ENCODE measurements at places on chromosomes 1 and 21.

GRCh38 chr1:247335882-247336281 is 4.2 kb upstream of the ZNF496 start:
- no peak for DNase-seq

GRCh38 chr1:208820580-208821212 is 576.5 kb upstream of the PLXNA2 start:
- no peak for DNase-seq

- no peak for DNase-seq
Observed at GRCh38 chr1:243345205-243345604, 89.4 kb downstream of the SDCCAG8 start.

DNA sequence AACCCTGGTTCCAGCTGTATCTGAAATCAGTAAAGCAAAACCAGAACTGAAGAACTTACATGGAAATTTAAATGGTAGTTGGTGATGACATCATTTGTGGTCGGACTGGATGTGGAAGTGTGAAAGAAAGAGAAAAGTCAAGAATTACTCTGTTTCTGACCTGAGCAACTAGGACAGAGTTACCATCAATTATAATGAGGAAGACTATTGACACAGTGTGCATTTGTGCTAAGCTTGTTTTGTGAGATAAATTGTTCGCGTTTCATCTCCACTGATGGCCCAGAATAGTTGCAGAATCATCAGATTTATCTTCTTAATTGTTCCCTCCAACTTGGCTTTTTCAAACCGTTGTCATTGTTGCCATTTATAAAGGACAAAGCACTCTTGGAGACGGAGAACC is 410.6 kb upstream of the DEPDC1 start:
- no peak for DNase-seq

- no peak for DNase-seq
Observed at GRCh38 chr1:28458237-28459228, 47.3 kb upstream of the RCC1 start.

DNA sequence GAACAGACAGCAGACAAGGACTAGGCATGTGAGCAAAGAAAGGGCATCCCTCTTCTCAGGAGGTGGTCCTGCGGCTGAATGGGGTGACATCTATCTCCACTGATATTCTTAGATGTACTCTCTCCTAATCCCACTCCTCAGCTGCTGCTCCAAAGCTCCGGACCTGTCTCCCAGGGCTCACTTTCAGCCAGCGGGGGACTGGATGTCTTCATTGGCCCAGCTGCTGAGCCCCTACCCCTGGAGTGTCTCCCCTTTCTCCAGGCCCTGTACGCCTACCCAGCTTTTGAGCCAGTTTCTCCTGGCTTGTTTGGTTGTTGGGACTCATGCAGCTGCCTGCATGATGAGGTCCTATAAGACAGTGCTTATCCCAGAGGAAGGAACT is 28.8 kb upstream of the CSF1 start:
- peak; percentile 19 for DNase-seq
